Right renal cortex interstitium (tissue), 3 donors: ENCODE measurements at places on chromosomes 12 and 14. TPM values are rescaled to one million over a fixed set of nuclear protein-coding genes. Genes with fewer than 3 reads are reported as not detected.

The DIO3 gene
- polyA plus RNA-seq: 0.11 TPM

The KRT3 gene
- not detected for polyA plus RNA-seq

The NUAK1 gene
- 9.6 TPM for polyA plus RNA-seq

The A2ML1 gene
- 0.11 TPM for polyA plus RNA-seq

The TAS2R20 gene
- 0.89 TPM for polyA plus RNA-seq

- no peak for DNase-seq
Observed at GRCh38 chr12:7162691-7163114, 26.8 kb upstream of the PEX5 start.

DNA sequence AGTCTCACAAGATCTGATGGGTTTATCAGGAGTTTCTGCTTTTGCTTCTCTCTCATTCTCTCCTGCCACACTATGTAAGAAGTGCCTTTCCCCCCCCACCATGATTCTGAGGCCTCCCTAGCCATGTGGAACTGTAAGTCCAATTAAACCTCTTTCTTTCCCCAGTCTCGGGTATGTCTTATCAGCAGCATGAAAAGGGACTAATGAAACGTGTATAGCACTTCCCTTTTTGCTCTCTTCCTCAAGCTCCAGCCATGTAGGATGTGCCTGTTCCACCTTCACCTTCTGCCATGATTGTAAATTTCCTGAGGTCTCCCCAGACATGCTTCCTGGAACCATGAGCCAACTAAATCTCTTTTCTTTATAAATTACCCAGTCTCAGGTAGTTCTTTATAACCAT, 7.0 kb upstream of the CRACR2A start:
- no peak for DNase-seq

GRCh38 chr14:64235652-64236640, 58.2 kb downstream of the ESR2 start:
- no peak for DNase-seq

DNA sequence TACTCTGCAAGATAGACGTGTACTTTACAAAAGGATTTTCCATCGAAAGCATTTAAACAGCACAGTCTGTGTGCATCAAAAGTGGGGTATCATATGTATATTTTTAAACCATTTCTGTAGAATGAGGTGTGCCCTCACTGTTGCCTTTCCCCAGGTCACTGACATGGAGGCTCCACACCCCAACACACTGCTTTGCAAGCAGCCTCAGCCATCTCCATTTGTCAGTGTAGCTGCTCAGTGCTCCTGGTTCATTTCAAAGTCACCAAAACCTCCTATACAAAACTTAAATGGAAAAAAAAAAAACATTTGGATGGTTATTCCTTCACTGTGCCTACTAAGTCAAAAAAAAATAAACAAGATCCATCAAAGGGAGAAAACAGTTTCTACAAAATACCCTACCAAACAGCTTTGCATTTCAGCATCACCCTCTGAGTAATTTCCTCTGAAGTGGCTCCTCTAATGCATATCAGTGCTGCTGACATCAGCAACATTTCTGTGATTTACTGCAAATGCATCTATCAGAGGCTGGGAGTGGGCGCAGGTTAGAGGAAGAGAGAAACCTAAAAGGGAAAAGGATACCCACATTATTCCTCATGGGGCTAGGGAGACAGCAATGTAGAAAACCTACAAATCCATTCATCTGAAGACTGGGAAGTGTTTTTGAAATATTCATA, 46.0 kb downstream of the KCNK10 start:
- DNase-seq: no peak

GRCh38 chr12:52202361-52203078, 10.7 kb upstream of the KRT80 start:
- no peak for DNase-seq

DNA sequence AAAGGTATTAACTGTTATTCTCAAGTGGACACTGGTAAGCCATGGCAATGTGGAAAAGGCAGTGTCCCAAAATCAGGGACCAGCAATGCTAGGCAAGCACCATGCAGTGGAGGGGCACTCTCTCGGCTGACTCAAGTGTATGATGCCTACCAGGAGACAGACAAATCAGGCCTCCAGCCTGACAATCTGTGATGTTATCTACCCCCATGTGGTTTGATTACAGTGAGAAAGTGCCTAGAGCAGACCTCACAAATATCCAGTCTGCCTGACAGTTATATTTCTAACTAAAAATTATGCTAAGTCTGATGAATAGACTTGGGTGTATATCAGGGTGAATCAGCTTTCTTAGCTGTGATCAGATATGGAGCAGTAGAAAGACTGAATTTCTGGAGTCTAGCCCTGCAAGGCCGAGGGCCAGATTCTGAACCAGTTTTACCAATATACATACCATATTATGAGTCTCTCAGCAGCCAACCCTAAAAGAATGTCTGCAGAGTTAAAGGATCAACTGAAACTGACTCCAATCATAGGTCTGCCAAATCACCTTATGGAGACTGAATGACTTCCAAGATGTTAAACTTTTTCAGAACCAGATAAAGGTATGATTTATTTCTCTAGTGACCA, 3.2 kb downstream of the PLBD1 start:
- DNase-seq: no peak

- no peak for DNase-seq
Observed at GRCh38 chr12:48903363-48903981, 21.8 kb downstream of the FKBP11 start.

- no peak for DNase-seq
Observed at GRCh38 chr12:128905003-128905544, 51.8 kb downstream of the GLT1D1 start.

GRCh38 chr12:130879781-130880389, 8.0 kb downstream of the RAN start:
- no peak for DNase-seq

DNA sequence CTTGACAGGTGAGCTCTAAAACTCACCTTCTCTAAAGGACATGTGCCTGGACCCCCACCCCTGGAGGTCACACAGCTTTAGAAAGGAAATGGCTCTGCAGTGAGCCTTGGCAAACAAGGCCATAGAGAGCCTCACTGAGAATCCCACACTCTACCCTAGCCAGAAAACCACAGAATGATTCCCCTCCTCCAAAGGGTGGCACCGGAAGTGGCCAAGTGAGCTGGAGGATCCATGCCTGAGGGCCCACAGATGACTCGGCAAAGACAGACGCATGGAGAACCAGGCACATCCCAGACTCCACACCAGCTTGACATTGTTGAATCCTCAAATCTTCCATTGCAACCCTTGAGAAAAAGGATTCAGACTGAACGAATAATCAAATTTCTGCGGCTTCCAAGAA, 54.2 kb upstream of the PTHLH start:
- DNase-seq: no peak

GRCh38 chr14:72457641-72458040, 436.3 kb downstream of the DPF3 start:
- DNase-seq: no peak

GRCh38 chr14:93725002-93725582, 63.2 kb downstream of the PRIMA1 start:
- no peak for DNase-seq

GRCh38 chr12:96236221-96236822, 42.1 kb downstream of the ELK3 start:
- no peak for DNase-seq

GRCh38 chr12:29879606-29880308, 96.0 kb upstream of the TMTC1 start:
- no peak for DNase-seq

DNA sequence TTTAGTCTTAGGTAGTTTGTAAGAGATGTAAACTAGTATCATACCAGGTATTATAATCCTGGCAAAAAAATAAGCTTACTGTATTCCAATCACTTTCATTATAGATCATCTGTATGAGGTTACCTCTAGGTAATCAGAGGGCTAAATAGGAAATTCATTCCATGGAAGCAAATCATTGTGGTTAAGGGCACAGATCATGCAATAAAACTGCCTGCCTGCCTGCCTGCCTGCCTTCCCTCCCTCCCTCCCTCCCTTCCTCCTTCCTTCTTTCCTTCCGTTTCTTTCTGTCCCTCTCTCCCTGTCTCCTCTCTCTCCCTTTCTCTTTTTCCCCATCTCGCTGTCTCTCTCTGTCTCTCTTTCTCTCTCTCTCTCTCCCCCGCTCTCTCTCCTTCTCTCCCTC, 3.2 kb upstream of the CLEC9A start:
- DNase-seq: no peak

- no peak for DNase-seq
Observed at GRCh38 chr12:124389138-124389724, 94.3 kb downstream of the RFLNA start.

- DNase-seq: no peak
Observed at GRCh38 chr12:57837864-57838562, 8.5 kb downstream of the CTDSP2 start.

- DNase-seq: no peak
Observed at GRCh38 chr12:52615912-52616311, 2.4 kb downstream of the KRT73 start.

DNA sequence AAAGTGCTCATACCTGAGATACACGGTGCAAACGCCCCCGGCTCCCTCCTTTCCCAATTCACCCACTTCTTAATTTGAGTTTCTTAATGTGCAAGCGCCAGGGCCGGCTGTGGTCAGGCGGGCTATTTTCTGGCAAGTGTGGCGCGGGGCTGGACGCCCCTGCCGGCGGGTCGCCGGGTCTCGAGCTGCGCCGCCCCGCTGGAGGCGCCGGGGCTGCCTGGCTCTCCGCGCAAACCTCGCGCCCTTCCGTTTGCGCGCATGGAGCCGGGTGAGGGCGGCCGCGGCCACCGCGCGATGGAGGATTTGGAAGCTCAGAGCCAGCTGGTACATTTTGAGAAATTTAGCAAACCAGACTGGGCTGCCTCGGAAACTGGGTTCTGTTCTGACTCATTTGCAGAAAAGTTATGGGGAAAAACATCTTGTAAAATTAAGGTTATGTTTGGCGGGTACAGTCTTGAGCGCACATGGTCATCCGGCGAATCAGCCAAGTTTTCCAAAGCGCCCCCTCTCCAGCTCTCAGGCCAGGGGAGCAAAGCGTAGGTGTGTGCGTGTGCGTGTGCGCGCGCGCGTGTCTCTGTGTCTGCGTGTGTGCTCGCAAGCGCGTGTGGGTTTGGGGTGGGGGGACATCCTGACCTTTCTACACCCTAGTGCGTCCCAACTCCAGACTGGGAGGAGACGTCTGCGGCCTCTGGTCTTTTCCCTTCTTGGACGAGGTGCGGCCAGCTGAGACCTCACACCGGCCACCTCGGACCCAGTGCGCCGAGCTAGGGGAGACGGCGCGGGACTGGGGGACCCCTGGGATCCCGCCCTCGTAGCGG, 6.5 kb upstream of the OTX2 start:
- DNase-seq: no peak

GRCh38 chr12:47750229-47750798, 8.4 kb downstream of the RAPGEF3 start:
- DNase-seq: no peak

DNA sequence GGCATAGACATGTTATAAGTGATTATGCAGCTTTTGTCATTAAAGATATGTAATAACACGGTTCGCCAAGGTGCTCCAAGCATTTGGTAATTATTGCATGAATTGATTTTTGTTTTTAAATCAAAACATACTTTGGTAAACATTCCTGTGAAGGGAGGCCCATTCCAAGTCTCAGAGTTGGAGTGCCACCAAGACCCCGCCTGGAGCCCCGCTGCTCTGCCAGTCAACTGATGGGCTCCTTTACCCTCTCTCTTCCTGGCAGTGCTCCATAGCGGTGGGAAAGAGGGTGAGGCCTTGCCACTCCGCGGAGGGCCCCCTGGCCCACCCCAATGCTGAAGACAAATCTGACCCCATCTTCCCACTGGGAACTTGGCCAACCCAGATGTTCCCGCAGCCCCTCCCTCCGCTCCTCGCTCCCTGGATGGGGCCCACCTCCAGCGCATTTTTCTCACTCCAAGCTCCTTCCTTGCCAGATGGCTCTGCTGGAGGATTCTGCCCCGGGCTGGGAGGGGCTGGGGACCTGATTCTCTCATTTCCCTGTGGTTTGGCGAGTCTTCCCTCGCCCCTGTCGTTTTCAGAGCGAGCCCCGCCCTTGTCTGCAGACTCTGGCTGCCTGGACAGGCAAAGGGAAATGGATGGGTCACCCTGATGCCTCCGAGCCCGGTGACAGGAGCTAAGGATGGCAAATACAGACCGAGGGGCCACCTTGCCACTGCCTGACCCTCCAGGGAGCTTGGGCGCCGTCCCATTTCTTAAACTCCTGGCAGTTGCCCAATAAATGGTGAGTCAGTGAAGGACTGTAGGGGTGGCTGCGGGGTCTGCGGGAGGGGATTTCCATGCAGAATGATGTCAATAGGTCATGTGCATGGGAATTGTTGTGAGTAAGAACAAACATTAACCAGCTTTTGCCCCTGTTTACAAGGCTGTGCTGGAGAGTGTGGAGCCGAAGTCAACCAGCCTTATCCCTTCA, 9.2 kb upstream of the PAPLN start:
- no peak for DNase-seq

DNA sequence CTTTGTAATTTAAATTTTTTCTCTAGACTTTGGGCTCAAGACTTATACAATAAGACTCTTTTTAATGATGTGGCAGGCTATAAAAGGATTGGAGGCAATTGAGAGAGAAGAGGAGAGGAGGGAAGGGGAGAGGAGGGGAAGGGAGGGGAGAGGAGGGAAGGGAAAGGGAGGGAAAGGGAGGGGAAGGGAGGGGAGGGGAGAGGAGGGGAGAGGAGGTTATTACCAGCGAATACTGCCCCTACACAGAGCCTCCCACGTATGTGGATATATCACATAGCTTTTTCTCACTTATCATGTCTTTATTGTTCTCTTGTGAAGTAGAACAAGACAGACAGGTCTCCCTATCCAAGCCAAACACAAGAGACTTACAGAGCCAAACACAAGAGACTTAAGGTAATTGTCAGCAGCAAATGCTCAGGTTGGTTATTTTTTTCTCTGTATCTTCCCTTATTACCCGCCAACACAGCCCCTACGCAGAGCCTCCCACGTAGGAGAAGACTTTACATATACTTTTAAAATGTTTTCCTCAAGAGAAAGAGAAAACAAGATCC, 63.1 kb downstream of the DRAM1 start:
- no peak for DNase-seq

DNA sequence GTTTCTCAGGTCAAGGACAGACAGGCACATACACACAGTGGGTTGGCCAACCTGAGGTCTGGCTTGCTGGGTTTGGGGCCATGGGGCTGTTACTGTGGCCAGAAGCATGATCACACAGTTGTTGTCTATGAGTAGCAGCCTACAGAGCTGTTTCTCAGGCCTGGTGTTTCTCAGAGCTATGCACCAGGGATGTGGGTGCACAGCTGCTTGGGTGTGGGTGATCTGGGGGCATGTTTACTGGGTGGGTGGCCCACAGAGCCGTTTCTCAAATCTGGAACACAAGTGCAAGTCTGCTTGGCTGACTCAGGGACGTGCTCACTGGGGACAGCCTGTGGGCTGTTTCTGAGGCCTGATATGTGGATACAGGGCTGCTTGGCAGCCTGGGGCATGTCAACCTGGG, 23.1 kb upstream of the PALS1 start:
- no peak for DNase-seq

- DNase-seq: no peak
Observed at GRCh38 chr12:26428420-26428819, 233.0 kb downstream of the SSPN start.

DNA sequence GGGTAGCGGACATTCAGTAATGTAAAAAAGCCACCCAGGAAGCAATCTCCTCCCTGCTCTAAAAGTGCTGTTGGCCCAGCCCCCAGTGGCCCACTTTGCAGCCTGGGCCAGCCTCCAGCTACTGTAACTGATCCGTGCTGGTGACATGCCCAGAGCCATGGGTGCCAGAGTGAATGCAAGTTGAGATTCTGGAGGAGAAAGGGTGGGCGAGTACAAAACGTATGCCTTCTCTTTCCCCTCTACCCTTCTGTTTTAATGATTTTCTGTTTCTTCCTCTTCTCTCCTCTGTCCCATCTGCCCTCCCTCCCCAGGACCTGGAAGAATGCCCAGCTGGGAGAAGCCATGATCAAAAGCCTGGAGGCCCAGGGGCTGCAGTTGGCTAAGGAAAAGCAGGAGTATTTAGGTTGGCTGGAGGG, 16.9 kb downstream of the PLEKHD1 start:
- no peak for DNase-seq

GRCh38 chr12:76426160-76426559, 77.9 kb upstream of the BBS10 start:
- DNase-seq: no peak
